Naive thymus-derived CD4-positive, alpha-beta T cell (primary cell): ENCODE measurements at places on chromosomes 5 and 9. TPM values are rescaled to one million over a fixed set of nuclear protein-coding genes. Genes with fewer than 3 reads are reported as not detected.

GRCh38 chr5:93677359-93677891, 64.0 kb downstream of the POU5F2 start:
- no peak for DNase-seq

DNA sequence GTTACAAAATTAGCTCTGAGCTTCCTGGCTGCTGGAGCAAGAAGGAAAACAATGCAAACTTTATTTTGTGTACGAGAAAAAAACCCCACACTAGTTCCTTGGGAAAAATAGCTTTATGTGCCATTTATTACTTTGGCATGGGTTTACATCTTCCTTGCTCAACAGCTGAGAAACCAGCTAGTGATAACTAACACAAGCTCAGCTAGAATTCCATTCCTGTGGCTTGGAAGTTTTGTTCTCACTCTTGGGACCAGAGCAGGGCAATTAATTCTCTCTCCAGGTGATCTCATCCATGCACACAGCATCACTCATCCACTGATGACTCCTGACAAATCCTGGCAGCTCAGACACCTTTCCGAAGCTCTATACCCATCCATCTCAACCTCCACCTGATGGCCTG, 104.1 kb downstream of the CRB2 start:
- no peak for DNase-seq

GRCh38 chr9:107060062-107060461, 197.1 kb downstream of the ZNF462 start:
- no peak for DNase-seq

- no peak for DNase-seq
These were observed 56.0 kb upstream of the ASTN2 start for GRCh38 chr9:117470902-117471301.

DNA sequence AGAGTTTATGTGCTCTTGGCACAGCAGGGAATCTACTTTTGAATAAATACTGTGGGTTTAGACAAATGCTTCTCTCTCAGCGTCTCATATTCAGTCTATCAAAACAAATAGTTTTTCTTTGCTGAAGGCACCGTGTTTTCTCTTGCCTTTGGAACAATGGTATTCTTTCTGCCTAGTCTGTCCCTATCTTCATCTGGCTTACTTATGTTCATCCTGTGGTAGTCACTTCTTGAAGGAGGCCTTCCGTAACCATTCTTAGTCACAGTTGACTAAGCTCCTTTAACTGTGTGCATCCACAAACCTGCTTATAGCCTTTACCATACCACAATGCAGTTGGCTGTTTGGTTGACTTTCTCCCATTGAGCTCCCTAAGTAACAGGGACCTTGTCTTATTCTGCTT, 45.9 kb downstream of the LARP1 start:
- no peak for DNase-seq

DNA sequence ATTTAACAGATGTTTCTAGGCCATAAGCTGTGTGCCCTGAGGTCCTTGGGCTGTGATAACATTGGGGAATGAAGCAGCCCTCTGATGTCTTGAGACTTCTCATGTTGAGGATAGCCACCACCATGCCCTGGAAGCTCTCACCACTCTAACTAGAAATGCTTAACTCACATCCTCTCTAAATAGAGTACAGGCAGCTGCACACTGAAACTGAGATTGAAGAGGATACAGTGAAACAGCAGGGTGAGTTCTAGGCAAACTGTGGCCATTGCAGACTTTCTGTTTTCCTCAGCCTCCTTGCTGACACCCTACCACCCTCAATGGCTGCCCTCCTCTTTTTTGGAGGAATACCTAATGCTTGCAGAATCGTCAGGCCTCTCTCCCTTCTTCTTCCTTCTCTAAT, 22.4 kb downstream of the UTP15 start:
- no peak for DNase-seq

DNA sequence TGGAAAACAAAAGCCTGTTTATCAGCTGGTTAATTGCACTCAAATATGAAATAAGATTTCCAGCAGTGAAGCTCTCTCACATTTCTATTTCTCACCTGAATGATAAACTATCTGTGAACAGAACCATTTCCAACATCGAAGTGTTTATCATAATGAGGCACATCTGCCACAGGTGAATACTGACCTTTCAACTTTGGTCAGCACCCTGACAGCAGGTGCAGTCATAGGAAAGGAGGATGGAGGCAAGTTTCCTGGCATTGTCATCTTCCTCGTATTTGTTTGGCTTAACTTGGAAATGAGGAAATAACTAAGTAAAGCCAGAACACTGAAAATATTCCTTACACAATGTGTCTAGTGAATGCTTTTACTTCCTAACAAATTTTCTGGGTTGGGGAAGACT, 716.4 kb downstream of the NR2F1-AS1 start:
- DNase-seq: no peak

GRCh38 chr9:109249615-109250014, 71.2 kb downstream of the EPB41L4B start:
- DNase-seq: no peak

Gene PRDM9
- polyA plus RNA-seq: not detected

Gene ST8SIA4
- 6.7 TPM for polyA plus RNA-seq
